Activated naive CD8-positive, alpha-beta T cell treated with anti-CD3 and anti-CD28 coated beads, Interleukin-2, amount 10 ng/mL, durations not matched to agents 7 days and 5 days (primary cell): ENCODE measurements at places on chromosomes 12 and 14. TPM values are rescaled to one million over a fixed set of nuclear protein-coding genes. Genes with fewer than 3 reads are reported as not detected.

- H3K27ac ChIP-seq: no peak overlapping the region
- H3K4me3 ChIP-seq: no peak overlapping the region
- no peaks in the 10 kb centered on the region for H3K36me3 ChIP-seq
Measured at GRCh38 chr14:54253195-54253947, 143.4 kb upstream of the CDKN3 start.

Gene LRFN5
- total RNA-seq: not detected

Gene OAS2
- total RNA-seq: 245 TPM

- no peak overlapping the region for H3K4me3 ChIP-seq
- DNase-seq: no peak
- H3K36me3 ChIP-seq: peaks cover 21% of the 10 kb centered on the region
- H3K27ac ChIP-seq: no peak overlapping the region
Measured at GRCh38 chr14:44962334-44963043, 499 bp downstream of the TOGARAM1 start.

DNA sequence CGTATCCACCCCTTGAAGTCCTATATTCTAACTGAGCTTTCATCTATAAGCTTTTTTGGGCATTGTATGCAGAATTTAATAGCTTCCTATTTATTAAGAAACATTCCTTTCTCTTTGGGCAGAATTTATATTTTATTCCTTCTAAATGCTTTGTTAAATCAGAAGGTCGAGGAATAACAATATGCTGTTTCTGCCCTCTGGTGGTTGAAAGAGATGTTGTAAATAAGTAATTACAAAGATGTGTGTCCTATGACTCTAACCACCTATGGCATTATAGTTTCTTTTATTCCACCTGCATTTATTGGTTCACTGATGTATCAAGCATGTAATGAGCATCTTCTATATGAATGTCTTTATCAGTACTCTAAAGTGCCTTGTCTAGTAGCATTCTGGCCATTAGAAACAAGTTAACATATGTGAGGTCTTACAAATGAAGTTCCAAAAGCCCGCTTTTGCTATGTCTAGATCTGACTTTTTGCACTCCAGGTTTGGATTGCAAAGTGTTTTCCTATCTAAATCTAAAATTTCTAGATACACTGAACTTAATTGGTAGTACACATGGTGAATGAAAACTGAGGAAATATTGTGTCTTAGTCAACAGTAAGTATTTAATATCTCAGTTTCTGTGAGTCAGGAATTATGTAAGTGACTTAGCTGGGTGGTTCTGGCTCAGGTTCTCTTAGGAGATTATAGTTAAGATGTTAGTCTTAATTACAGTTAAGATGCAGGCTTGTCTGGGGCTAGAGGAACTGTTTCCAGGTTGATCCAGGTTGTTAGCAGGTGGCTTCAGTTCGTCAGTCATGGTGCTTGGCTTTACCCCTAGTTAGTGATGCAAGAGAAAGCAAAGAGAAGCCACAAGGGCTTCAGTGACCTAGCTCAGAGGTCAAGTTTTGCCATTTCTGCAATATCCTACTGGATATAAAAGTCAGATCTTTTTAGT, 57.5 kb downstream of the PLEKHA5 start:
- no peaks in the 10 kb centered on the region for H3K36me3 ChIP-seq
- H3K27ac ChIP-seq: no peak overlapping the region
- no peaks in the 10 kb centered on the region for H3K4me1 ChIP-seq
- H3K4me3 ChIP-seq: no peak overlapping the region
- peaks cover 6% of the 10 kb centered on the region for H3K27me3 ChIP-seq

Gene SLC35F4
- total RNA-seq: not detected

DNA sequence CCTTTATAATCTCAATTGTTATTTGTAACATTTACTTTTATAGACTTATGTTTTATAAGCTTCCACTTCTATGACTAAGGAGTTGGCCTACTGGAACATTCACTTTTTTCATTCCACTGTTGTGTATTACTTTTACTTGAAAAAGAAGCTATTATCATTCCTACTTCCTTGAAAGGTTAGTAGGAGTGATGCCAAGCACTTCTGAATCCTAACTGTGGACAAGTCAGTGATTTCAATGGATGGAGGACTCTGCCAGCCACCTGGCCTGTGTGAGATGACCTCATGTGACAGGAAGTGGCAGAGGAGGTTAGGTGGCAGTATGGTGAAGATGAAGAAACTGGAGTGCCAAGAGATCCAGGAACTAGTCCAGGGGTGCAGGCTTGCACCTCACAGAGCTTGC, 46.0 kb downstream of the TECPR2 start:
- no peak for DNase-seq
- H3K27ac ChIP-seq: no peak overlapping the region
- peaks cover 11% of the 10 kb centered on the region for H3K36me3 ChIP-seq

GRCh38 chr12:20274008-20274407, 94.3 kb upstream of the PDE3A start:
- H3K27me3 ChIP-seq: no peaks in the 10 kb centered on the region
- no peaks in the 10 kb centered on the region for H3K4me1 ChIP-seq
- no peak for DNase-seq
- no peak overlapping the region for H3K27ac ChIP-seq

DNA sequence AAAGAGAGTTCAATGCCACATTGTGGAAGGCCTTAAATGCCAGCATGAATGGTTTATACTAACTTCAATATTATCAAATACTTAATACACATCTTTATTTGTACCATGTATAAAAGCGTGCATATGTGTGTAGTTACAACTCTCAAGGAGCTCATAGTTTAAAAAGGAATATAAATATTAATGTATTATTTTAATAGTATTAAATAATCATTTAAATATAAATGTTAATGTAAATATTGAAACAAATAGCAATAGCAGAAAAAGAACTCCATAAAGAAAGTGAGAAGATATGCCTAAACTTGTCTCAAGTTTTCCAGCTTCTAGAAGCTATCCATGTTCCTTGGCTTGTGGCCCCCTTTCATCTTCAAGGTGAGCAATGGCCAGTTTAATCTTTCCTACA, 182.0 kb downstream of the FOXA1 start:
- no peaks in the 10 kb centered on the region for H3K36me3 ChIP-seq
- no peak overlapping the region for H3K4me3 ChIP-seq
- no peaks in the 10 kb centered on the region for H3K4me1 ChIP-seq
- H3K27me3 ChIP-seq: no peaks in the 10 kb centered on the region
- no peak for DNase-seq
- no peak overlapping the region for H3K27ac ChIP-seq

DNA sequence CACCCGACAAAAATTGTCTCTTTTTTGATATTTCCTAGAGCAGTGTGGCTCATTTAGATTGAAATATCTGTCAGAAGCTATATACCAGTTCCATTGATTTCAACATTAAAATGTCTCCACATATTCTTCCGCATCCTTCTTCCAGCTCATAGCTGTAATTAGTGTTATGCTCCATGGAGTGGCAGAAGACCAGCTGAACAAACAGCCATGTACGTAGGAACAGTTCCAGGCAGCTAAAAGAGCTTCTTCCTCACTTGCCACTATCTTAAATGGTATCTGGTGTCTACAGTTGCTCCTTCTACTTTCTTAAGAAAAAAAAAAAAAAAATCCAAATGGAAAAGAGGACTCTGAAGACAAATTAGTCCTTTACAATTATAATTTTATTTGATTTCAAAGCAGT, 848.0 kb downstream of the DIO2 start:
- H3K4me3 ChIP-seq: no peak overlapping the region
- H3K4me1 ChIP-seq: no peaks in the 10 kb centered on the region
- H3K36me3 ChIP-seq: no peaks in the 10 kb centered on the region
- H3K27ac ChIP-seq: no peak overlapping the region
- no peaks in the 10 kb centered on the region for H3K27me3 ChIP-seq
- no peak for DNase-seq

Gene STYK1
- 3.1 TPM for total RNA-seq

- H3K4me3 ChIP-seq: no peak overlapping the region
- peaks cover 2% of the 10 kb centered on the region for H3K4me1 ChIP-seq
- H3K27me3 ChIP-seq: no peaks in the 10 kb centered on the region
- H3K36me3 ChIP-seq: peaks cover 5% of the 10 kb centered on the region
- no peak overlapping the region for H3K27ac ChIP-seq
Measured at GRCh38 chr12:109445191-109445609, 31.9 kb downstream of the KCTD10 start.

DNA sequence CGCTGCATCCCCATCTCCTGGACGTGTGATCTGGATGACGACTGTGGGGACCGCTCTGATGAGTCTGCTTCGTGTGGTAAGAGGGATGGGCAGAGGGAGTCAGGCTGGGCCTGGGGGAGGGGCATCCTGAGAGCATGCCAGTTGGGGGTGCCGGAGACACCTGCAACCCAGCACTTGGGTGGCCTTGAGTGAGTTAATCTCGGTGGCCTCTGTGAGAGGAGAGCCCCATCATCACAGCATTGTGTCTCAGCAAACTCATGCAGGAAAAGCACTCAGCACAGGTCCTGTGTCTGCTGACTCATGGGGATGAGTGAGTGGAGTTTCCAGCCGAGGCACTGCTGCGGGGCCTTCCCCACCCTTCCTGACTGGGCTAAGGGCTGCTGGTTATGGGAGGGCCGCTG, 19.6 kb upstream of the LRP1-AS start:
- no peak overlapping the region for H3K27ac ChIP-seq
- H3K4me1 ChIP-seq: peaks cover 1% of the 10 kb centered on the region
- no peak for DNase-seq
- no peak overlapping the region for H3K4me3 ChIP-seq
- no peaks in the 10 kb centered on the region for H3K36me3 ChIP-seq

DNA sequence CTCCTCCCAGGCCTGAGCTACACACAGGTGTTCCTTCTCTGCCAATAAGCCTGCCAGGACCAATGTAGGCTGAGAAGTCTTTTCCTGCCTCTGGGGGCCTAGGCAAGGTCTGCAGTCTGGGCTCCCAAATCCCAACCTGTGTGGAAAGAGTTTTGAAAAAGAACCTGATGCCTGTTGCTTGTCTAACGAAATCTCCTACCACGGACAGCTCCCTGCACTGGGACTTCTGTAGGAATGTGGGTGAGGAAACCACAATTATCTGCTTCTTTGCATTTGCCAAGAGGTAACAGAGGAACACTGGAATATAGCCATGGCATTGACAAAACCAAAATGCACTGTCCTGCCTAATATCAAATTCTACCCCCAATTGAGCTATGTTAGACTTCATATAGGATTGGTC, 877.0 kb upstream of the TMEM132C start:
- no peak overlapping the region for H3K4me3 ChIP-seq
- H3K27me3 ChIP-seq: no peaks in the 10 kb centered on the region
- no peak for DNase-seq
- no peaks in the 10 kb centered on the region for H3K36me3 ChIP-seq
- no peaks in the 10 kb centered on the region for H3K4me1 ChIP-seq
- H3K27ac ChIP-seq: no peak overlapping the region
